ENCODE measurements at places on chromosomes 7 and 10.
A peak's percentile ranks its signal among the peaks of the same experiment; 100 is the strongest.

GRCh38 chr10:92547676-92548075 is 26.2 kb downstream of the IDE start:
- no peak for ATAC-seq

- ATAC-seq = no peak
Observed at GRCh38 chr10:119769886-119770285, 44.0 kb downstream of the INPP5F start.

DNA sequence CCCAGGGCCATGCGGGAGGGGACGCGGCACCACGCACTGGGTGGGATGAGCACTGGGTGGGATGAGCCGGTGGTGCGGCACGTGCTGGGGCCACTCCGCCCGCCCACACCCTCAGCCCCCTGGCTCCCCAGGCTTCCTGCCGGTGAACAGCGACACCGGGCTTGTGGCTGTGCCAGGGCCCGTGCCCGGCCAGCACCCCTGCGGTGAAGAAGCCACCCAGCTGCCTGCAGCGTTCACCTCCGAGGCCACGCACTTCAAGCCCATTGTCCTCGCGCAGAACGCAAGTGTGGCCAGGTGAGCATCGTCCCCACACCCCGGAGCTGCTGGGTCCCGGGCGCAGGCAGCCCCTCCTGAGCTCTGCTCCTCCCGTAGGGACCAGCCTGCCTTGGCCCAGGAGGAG is 31.8 kb upstream of the UTF1 start:
- ATAC-seq = peak; percentile 21

GRCh38 chr7:48147078-48147591 is 24.1 kb upstream of the ABCA13 start:
- ATAC-seq = no peak

DNA sequence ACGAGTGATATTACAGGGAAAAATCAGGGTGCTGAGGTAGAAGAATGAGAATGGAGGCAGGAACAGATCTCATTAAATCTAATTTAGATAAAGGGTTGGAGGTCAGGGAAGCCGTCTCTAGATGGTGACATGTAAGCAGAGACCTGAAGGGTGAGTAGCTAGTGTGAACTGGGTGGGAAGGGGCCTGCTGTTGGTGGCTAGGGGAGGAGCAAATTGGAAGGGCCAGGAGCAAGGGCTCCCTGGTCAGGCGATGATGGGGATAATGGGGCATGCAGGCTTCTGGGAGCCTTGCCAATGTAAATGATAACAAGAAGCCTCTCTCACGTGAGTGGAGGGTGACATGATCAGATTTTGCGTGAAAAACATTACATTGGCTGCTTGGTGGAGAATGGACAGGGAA is 76.3 kb downstream of the WDFY4 start:
- no peak for ATAC-seq

DNA sequence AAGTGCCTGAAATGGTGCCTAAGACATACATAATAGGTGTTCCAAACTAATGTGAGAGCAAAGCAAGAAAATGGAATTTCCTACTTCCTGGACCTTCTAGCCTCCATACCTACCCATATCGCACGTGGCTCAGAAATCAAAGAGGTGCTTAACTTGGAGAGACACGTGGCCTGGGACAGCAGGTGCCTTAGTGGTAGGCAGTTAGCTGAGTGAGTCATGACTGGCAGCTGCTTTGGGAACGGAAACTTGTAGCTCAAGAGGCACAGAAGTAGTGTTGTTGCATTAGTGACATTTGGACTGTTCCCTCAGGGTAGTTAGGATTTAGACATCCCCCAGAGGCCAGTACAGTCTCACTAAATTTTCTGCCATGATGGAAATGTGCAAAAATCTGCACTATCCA is 12.0 kb upstream of the BMPER start:
- no peak for ATAC-seq

GRCh38 chr7:514651-515598 is 4.7 kb downstream of the PDGFA start:
- ATAC-seq = no peak

Measured in stimulated activated memory B cell treated with anti-CD40 and anti-IgM and Interleukin-4, amounts not matched to agents 10 μg/mL and 1 μg/mL and 100 μg/mL, for 72 hours (primary cell).